ENCODE measurements at places on chromosomes 11 and 22.

- DNase-seq = no peak
Measured at GRCh38 chr22:49281467-49282340, 546.0 kb downstream of the BRD1 start.

- no peak for DNase-seq
Measured at GRCh38 chr11:8082391-8083087, 1.5 kb downstream of the TUB start.

- no peak for DNase-seq
Measured at GRCh38 chr11:36056160-36056751, 112.4 kb downstream of the LDLRAD3 start.

DNA sequence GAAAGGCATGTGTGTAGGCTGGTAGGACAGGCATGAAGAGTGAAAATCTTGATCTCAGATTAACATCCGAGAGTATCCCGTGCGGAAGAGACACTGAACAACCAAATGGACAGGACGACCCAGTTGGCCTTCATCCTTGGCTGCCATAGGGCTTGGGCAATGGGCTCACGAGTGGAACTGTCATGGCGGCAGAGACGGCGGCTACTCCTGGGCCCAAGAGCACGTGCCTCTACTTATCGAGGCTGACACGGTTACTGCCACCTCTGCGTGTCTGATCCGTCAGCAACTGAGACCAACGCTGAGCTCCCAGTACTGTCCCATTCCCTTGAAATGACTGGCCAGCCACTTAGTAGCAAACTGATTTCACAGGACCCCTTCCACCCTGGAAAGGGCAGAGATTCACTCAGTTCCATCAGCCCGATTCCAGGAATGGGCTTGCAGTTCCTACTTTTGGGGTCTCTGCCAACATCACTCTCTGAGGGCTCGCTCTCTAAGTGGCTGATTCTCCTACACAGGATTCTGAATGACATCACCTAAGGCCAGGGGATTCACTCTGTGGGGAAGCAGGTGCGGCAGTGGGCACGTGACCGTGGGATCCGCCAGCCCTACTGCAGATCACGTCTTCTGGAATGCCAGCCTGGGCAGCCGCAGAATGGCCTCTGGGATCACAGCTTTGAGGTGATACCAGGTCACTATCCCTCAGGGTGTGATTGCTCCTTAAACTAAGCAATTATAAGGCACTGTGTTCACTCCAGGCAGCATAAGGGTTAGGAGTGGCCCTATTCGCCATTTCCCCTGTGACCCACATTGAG lies 97.8 kb downstream of the RPS6KA4 start:
- DNase-seq = no peak

DNA sequence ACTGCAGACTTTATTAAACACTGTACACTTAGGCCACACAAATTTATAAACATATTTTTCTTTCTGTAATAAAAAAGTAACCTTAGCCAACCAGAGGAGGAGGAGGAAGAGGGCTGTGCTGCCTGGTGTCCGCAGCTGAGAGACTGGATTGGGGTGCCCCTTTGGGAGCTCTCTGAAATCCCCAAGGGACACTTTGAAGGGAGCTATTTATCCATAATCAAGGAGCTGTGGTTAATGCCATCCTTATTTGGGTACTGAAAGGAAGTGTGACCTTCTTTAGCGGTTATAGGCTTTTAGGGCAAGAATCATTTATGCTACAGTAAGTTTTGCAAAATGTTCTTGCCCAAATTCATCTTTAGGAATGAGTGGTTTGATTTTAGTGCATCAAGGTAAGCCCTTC lies 125.8 kb downstream of the RASSF10 start:
- DNase-seq = no peak

GRCh38 chr11:44777209-44778194 lies 50.7 kb downstream of the TSPAN18 start:
- no peak for DNase-seq

DNA sequence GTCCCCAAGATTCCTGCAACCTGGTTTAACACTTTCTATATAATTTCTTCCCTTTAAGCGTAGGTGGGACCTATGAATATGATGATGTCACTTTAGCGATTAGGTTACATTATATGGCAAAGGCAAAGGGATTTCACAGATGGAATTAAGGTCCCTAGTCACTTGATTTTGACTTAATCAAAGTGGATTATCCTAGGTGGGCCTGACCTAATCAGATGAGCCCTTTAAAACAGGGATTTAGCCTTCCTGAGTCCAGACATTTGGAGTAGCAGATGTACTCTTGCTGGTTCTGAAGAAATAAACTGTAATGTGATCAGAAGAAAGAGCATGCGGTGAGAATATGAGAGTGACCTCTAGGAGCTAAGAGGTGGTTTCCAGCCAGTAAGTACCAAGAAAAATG lies 67.8 kb upstream of the LIN7C start:
- no peak for DNase-seq

DNA sequence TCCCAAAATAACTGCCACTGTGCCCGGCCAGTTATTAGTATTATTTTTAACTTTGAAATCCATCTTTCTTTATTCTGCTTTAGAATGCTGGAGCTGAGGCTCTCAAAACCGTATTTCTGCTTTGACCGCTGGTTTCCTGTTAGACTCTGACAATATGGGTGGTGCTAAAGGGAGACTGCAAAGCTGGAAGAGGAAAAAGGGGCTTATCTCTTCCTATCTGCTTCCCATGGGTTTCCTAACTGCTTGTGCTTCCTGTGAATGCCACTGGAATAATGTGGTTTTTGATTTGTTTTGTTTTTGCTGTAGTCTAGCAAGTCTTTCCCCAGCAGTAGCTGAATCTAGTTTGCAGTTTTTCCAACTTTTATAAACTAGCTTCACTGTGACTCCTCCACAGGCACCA lies 43.6 kb downstream of the XRRA1 start:
- no peak for DNase-seq

GRCh38 chr22:19396561-19396933 lies 35.0 kb downstream of the HIRA start:
- DNase-seq = no peak

DNA sequence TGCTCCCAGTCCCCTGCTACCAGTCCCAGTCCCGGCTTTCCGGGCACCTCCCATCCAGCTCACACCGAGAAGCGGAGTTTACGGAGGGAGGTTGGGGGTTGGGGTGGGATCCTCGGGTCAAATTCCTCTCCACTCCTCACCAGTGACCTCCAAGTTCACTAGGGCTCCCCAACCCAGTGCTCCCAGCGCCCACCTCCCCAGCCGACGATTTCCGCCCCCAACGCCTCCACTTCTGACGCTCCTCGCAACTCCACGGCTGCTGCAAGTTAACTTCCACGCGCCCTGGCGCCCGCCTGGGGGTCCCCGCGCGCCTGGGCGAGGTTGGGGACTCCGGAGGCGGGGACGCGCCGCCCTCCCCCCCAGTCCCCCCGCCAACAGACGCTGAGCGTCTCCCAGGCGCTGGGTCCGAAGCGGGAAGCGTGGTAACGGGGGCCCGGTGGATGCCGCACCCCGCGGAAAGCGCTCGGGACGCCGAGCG lies 526 bp downstream of the TPST2 start:
- no peak for DNase-seq

DNA sequence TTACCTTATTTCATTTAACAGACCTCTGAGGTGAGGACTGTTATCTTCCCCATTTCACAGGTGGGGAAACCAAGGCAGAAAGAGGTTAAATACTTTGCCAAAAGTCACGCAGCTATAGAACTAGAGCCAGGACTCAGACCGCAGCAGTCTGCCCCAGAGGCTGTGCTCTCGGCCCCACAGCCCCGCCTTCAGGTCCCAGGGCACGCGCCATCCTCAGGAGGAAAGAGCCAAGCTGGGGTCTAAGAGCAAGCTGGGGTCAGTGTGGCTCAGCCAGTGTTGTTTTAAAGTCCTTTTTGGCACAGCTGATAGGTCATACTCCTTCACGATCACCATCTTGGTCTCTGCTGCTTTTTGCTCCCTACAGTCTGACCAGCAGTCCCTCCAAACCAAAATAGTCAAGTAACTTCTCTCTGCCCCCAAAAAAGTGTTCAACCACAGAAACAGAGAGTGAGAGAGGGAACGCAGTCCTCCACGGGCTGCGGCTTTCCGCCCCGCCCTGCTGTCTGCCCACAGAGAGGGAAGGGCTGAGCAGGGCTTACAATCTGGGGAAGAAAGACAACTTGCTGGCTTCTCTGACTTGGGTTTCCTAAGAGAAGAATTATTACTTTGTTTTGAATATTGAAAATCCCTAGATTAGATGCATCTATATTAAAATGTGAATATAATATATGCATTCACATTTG lies 137.2 kb upstream of the OPCML start:
- no peak for DNase-seq

- no peak for DNase-seq
Measured at GRCh38 chr22:46678785-46679700, 58.9 kb downstream of the GRAMD4 start.

GRCh38 chr11:1765871-1766718 lies 2.4 kb upstream of the CTSD start:
- DNase-seq = no peak

DNA sequence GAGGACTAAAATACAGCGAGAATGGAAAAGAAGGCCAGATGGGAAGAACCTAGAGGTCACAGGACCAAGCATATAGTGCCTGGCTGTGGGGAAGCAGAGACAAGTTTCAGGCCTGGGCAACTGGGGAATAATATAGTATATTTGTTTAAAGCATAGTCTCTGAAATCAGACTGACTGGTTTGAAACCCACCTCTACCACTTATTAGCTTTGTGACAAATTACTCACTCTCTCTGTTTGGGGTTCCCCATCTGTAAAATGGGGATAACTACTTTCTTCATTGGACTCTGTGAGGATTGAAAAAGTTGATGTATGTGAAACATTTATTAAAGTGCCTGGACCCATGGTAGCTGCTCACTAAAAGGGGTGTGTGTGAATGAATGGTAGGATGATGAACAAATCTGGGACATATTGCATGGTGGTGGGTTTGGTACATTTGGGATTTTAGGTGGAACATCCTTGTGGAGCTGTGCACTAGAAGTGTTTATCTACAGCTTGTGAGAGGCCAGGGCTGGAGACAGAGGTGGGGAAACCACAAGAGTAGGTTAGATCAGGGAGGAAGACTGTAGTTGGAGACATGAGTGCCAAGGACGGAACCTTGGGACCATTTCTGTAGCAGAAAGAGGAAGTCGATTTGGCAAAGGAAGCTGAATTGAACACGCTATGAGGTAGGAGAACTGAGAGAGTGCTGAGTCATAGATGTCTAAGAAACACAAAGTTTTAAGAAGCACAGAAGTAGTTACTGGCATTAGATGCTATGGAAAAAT lies 52.6 kb downstream of the SWAP70 start:
- DNase-seq = peak; percentile 65

DNA sequence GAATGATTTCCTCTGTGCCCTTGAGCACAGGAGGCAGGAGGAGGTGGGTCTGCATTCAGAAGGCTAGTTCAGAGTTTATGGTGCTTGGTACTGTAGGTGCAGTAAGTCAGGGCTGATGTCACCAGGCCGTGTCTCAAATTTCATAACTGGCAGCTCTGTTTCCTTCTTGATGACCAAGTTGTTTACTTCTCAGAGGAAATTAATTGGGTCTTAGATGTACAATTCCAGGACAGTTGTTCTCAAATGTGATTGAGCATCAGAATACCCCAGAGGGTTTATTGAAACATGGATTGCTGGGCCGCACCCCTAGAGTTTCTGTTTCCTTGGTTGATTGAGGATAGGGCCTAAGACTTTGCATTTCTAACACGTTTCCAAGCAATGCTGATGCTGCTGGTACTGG lies 6.2 kb downstream of the AMOTL1 start:
- DNase-seq = no peak

DNA sequence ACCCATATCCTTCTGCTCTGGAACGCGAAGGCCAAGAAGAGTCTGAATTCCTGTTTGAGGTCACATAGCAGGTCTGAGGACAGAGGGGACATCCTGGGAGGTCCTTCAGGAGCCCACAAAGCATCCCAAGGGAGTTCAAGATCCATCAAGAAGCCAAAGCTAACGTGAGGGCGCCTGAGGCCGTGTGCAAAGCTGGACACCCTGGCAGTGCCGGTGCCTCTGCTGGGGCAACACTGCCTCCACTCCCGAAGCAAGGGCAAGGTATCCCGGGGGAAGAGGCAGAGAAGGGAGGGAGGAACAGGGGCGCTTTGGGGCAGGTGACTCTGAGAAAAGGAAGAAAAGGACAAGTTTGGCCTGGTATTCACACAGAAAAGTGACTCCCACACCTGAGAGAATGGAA lies 50.3 kb upstream of the CDON start:
- DNase-seq = no peak

GRCh38 chr11:76365038-76365679 lies 15.8 kb downstream of the THAP12 start:
- no peak for DNase-seq

DNA sequence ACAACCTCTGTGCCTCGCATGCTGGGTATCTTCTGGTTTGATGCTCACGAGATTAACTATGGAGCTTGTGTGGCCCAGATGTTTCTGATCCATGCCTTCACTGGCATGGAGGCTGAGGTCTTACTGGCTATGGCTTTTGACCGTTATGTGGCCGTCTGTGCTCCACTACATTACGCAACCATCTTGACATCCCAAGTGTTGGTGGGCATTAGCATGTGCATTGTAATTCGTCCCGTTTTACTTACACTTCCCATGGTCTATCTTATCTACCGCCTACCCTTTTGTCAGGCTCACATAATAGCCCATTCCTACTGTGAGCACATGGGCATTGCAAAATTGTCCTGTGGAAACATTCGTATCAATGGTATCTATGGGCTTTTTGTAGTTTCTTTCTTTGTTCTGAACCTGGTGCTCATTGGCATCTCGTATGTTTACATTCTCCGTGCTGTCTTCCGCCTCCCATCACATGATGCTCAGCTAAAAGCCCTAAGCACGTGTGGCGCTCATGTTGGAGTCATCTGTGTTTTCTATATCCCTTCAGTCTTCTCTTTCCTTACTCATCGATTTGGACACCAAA lies 516 bp downstream of the OR52J3 start:
- DNase-seq = no peak

GRCh38 chr11:38819981-38820380 lies 2221.9 kb upstream of the RAG2 start:
- no peak for DNase-seq

GRCh38 chr11:67265633-67266448 lies 432 bp upstream of the GRK2 start:
- peak; percentile 83 for DNase-seq

DNA sequence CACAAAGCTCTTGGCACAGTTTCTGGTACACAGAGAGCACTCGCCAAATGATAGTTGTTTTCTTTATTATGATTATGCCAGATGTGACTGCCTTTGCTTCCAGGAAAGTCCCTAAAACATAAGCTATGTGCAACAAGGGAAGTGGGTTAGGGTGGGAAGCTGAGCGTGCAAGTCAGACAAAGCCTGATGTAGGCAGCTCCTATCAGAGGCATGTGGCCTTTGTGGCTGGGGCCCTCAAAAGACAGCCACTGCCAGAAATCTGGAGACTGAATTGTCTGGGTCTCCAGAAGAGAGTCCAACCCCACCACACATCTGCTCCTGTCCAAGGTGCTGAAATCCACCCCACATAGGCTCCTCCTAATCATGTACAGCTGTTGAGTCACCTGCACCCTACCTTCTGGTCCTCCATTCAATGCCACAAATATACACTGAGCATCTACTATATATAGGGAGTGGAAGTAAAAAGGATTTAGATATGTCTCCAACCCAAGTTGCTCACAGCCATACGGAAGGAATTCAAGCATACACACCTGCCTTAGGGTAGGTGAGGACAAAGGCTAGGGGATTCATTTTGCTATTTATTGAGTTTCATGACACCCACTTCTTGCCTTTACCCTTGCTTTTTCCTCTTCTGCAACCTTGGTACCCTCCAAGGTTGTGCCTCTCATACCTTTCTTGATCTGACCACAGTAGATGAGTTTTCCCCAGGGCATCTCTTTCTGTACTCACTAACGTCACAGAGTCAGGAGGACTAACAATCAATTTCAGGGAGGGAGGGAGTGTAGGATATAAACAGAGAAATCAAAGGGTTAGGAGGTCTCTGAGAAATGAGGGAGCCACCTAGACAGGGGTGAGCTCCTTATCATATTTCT lies 12.4 kb downstream of the SEC14L3 start:
- no peak for DNase-seq

GRCh38 chr11:122755409-122755808 lies 82.9 kb upstream of the CRTAM start:
- DNase-seq = no peak
